AG04449 (cell line): ENCODE measurements at places on chromosomes 11 and 22.

- DNase-seq = no peak
Measured at GRCh38 chr11:78372114-78372768, 45.4 kb downstream of the GAB2 start.

- no peak for DNase-seq
Measured at GRCh38 chr11:133228471-133229329, 303.6 kb downstream of the OPCML start.

GRCh38 chr11:96006037-96006436 lies 82.1 kb upstream of the MTMR2 start:
- DNase-seq = no peak

GRCh38 chr11:83367745-83368144 lies 81.6 kb upstream of the CCDC90B start:
- DNase-seq = no peak

DNA sequence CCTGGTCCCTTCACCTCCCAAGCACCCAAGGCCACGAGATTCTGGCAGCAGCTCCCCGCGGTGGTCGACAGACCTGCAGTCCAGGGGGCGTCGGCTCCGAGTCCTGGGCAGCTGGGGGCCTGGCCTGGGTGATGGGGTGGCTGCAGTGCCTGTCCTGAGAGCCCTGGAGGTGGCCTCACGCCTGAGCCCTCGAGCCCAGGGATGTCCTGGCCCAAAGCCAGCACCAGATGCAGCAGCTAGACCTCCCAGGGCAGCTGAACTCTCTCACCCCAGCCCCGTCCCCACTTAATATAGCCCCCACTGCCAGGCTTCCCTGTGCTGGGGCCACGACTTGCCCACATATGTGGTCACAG lies 6.6 kb downstream of the LMNTD2 start:
- no peak for DNase-seq

DNA sequence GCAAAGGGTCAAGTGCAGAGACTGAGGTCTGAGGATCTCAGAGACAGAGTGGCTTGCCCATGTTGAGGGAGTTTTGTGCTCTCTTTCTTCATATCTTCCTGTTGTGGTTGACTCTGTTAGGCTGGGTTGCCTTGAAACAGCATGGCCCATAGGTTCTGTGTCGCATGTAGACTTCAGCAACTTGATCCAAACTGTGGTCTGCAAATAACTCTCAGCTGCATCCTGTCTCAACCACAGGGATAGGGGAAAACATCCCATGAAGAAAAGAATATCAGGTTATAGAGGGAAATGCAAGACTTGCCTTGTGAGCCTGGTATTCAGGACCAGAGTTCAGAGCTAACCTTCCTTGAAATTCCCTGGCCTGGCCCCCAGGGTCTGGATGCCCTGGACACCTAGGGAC lies 69.4 kb downstream of the FLI1 start:
- no peak for DNase-seq

DNA sequence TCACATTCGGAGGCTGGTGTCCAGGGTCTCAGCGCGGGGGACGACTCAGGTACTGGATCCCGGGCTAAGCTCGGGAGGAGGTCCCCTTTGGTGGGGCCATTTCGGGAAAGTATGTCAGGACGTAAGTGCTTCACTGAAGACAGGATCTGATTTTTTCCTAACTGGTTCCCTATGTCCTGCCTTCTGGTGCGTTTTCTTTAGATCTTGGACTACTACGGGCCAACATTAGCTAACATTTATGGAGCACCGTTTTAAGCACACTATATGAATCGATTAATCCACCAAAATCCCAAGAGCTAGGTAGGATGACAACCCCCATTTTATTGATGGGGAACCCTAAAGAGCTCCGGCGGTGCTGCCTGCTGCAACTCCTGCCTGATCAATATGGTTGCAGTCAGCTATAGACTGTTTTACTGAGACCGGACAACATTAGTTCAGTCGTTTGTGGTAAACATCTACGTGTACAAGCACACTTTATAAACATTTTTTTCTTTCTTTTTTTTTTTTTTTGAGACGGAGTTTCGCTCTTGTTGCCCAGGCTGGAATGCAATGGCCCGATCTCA lies 17.0 kb upstream of the WDR74 start:
- no peak for DNase-seq

DNA sequence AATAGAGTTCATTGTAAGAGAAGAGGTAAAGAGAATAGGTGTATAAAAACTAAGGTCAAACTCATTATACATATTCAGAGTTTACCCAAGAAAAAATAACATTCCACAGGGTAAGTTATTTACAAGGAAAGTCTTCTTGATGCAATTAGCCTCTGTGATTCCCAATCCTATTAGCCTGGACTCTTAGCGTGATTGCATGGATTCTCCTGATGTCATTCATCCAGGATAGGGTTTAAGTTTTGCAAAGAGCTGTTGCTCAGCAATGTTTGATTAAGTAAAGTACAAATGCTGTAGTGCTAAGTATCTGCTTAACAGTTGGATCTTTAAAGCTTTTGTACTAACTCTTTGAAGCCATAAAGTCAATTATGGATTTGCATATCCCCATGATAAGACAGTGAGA lies 767.8 kb upstream of the LUZP2 start:
- no peak for DNase-seq
